ENCODE measurements at places on chromosomes 4 and X.
A peak's percentile ranks its signal among the peaks of the same experiment; 100 is the strongest.

GRCh38 chrX:1025413-1025812 is 187.0 kb downstream of the CRLF2 start:
- no peak for DNase-seq

DNA sequence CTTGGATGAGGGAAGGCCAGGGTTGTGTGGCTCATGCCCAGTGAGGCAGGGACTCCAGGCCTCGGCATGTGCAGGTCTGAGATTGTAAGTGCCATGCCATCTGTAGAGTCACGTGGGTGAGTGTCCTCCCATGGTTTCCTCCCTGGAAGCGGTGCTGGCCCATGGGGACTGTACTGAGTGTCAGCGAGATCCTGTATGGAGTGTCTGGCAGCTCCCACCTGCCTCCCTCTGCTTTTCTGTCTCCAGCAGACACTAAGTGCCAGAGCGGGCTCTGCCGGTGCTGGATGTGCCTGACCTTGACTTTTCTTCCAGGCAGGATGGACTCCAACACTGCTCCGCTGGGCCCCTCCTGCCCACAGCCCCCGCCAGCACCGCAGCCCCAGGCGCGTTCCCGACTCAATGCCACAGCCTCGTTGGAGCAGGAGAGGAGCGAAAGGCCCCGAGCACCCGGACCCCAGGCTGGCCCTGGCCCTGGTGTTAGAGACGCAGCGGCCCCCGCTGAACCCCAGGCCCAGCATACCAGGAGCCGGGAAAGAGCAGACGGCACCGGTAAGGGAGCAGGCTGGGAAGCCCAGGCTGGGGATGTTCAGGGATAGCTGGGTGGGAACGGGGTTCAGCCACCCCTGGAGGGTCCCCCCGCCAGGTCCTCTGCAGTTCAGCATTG is 7.6 kb downstream of the WFS1 start:
- no peak for DNase-seq

GRCh38 chr4:67892905-67893304 is 9.1 kb upstream of the TMPRSS11D start:
- no peak for DNase-seq

- no peak for DNase-seq
Measured at GRCh38 chr4:185305979-185306442, 89.7 kb downstream of the LRP2BP start.

DNA sequence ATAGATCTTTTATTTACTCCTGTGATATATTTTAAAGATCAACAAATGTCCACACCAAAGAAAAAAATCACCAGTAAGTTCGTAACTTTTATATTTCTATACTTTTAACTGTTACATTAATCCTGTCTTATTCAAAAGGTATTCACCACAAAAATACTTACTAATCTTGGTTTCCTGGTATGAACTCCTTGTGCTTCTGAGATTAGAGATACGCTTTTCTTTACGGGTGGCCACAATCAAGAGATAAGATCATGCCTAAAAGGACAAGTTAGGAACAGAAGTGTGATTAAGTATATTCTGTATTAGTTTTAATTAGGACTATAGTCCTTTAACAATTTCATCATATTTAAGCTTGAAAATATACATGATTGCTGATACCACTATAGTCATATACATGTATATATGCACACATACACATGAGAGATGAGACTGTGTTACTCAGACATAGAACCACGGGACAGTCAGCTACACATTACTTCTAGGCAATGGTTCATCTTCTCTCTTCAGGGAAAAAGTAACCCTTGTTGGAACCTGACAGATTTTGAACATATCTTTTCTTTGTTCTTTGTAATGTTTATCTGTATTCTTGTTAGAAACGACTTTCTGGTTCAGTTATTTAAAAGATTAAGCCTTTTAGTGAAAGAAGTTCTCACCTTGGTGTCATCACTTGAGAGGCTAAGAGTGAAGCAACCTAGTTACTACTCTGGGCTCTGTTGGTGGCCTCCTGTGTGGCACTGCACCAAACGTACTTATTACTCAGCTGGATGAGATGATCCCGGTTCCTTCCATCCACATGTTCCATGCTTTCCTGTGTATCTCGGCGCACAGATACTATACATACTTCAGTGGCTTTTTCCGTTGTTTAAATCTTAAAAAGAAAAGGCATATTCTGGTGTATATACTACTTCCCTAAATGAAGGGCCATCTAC is 146.1 kb downstream of the CBR4 start:
- DNase-seq, result no peak

DNA sequence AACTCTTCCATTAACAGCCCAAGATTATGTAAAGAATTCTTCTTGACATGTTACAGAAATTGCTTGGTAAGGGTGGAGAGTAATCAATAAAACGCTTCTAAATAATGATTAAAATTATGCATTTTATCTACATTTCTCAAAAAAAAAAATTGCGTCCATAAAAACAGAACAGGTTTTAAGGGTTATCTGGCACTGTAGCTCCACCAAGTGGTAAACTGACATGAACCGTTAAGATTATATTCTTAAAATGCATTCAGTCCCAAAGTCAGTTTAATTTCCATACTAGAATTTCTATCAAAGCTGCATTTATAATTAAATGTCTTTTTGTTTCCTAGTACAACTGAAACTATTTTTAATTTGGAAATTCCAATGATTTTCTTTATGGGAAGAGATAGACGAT is 214.0 kb upstream of the UGT8 start:
- no peak for DNase-seq

DNA sequence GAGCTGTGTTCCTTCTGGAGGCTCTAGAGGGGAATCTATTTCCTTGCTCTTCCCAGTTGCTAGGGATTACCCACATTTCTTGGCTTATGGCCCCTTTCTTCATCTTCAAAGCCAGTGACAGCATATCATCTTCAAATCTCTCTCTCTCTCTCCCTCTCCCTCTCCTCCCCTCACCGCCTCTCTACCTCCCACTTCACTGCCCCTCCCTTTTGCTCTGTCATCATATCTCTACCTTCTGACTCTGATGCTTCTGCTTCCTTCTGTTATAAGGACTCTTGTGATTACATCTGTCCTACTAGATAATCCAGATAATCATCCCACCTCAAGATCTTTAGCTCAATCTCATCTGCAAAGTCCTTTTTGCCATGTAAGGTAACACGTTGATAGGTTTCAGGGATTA is 93.1 kb upstream of the TEX13D start:
- DNase-seq, result peak; percentile 48

DNA sequence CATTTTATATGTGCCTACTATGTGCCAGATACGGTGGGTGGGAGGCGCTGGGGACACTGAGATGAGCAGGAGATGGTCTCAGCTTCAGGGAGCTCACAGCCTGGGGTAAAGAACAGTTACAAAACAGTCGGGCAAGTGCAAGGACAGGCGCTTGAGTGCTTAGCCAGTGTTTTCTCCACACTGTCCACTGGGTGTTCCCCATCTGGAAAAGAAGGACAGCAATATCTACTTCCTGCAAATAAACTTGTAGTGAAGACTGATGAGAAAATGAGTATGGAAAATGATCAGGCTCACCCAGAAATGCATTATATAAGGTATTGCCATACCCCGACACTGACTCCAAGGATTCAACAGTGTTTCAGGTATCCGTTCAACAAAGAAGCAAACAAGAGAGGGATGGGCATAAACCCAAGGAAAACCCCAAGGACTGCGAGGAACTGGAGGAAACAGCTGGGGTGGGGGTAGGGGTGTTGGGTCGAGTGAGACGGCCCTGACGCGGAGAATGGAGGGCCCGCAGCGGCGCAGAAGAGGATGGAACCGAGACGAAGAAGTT is 835 bp downstream of the TMEM185A start:
- peak; percentile 0 for DNase-seq
